ENCODE measurements at places on chromosomes 2 and 18.

GRCh38 chr2:69693775-69694450 lies 48.0 kb upstream of the ANXA4 start:
- no peak for DNase-seq

DNA sequence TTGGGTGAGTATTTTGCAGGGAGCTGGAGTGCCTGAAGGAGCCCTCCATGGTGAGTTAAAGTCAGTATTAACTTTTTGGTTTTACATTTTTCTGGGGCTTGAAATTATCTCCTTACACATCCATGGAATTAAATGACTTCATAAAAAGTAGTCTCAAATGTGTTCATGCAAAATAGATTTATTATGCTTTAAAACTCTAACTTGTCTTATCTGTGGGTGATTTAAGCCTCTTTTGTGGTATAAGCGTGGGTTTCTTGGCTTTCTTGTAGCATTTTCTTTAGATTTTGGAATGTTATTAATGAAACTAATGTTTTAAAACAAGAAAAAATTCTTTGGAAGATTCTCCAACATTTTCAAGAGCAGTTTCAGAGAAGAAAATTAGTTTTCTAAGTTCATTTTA lies 27.8 kb downstream of the NABP1 start:
- DNase-seq = no peak

DNA sequence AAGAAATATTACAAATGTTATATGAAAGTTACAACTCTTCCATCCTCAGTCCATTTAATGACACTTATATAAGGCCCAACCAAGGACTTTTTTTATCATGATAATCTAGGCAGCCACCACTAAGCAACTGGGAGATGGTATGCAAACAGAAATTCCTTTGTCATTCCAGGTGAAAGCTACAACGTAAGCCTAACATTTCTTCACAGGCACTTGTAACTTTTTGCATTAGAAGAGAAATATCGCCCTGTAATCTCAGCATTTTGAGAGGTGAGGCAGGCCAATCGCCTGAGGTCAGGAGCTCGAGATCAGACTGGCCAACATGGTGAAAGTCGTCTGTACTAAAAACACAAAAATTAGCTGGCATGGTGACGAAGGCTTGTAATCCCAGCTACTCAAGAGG lies 581.2 kb upstream of the SLC8A1 start:
- no peak for DNase-seq

DNA sequence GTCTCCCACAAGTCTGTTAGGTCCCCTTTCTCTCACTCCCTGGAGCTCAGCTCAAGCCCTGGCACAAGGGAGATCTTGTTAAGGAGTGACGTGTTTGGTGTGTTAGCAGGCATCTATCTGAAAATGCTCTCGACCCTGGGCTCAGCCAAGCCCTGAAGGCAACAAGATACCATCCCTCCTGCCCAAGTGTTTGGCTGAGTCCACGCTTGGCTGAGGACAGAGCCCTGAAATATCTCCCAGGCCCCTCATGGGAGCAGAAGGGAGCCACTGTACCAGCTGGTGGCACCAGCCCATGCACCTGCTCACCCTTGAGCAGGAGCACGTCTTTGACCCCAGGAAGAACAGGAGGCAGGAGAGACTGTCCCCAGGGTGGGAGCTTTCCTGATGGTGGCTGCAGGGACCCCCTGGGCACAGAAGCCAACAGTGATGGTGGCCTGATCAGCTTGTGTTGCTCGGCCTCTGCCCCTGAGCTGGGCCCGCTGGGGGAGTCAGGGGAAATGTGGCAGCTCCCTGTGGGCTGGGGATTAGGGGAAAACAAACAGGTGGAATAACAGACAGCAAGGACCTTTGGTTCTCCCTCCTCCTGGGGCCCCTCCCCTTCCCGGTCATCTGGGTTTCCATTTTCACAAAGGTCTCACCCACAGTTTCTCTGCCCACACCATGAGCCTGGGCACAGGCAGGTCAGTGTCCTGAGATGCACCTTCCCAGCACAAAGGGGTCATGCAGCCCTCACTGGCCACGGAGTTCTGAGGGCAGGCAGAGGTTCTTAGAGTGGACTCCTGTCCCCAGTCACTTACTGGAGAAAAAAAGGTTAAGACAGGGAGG lies 91.6 kb downstream of the RHOB start:
- DNase-seq = no peak

DNA sequence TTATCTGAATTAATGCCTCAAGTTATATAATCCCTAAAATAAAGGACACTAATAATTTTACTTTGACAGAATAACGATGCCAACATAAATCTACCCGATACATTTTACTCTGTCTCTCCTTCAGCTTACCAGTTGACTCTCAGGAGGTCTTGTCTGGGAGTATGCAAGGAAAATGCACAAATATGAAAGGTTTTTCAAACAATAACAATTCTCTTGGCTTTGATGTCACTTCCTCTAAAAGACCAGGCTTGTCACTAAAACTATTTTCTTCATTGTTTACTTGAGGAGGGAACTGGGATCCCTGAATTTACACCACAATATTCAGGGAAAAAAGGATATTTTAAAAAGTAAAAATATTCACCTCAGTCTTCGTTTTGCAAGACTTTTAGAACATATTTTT lies 97.2 kb downstream of the SOS1 start:
- DNase-seq = no peak

GRCh38 chr2:84435345-84436025 lies 23.6 kb downstream of the SUCLG1 start:
- DNase-seq = no peak

DNA sequence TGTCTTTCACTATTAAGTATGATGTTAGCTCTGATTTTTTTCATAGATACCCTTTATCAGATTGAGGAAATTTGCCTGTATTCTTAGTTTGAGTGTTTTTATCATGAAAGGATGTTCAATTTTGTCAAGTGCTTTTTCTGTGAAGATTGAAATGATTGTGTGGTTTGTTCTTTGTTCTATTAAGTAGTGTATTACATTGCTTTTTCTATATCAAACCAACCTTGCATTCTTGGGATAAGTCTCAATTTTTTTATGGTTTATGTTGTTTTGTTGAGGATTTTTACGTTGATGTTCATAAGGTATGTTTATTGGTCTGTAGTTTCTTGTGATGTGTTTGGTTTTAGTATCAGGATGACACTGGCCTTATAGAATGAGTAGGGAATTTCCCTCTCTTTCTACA lies 19.1 kb downstream of the PDK1 start:
- no peak for DNase-seq

DNA sequence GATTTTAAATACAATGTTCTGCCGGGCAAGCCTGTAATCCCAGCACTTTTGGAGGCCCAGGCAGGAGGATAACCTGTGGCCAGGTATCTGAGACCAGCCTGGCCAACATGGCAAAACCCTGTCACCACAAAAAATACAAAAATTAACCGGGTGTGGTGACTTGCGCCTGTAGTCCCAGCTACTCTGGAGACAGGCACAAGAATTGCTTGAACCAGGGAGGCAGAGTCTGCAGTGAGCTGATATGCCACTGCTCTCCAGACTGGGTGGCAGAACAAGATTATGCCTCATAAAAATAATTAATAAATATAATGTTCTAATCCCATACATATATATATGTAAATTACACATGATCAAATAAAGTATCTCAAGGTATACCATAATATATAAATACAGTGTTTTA lies 119.3 kb downstream of the C2orf74 start:
- DNase-seq = peak; percentile 77

DNA sequence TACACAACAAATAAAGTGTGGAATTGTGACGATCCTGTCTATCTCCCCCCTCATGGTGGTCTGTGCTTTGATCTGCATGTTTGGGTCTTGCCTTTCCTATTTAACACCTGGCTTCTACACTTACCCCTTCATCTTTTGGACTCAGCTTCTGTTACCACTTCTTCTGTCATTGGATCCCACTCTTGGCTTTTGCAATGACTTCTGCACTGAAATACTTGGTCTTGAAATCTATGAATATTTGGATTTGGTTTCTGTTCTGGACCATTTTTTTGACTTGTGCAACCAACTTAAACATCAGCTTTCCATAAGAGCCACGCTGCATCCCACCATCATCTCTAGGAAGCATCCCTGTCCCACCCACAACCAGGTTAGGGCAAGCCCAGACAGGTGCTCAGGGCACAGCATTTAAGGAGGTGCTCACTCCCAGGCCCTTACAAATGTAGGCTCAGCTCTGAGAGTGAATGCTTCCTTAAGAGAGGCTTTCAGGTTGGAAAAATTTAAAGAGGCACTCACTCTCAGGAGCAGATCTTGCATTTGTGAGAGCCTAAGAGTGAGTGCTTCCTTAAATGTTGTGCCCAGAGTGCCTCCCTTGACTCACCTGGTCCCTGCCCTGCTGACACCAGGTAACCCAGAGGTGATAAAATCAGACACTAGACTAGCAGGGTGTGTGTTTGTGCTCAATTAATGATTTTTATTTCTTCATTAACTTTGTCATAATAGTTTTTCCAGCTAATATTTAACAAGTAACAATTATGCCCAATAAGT lies 124.5 kb upstream of the SH3BP4 start:
- DNase-seq = no peak

DNA sequence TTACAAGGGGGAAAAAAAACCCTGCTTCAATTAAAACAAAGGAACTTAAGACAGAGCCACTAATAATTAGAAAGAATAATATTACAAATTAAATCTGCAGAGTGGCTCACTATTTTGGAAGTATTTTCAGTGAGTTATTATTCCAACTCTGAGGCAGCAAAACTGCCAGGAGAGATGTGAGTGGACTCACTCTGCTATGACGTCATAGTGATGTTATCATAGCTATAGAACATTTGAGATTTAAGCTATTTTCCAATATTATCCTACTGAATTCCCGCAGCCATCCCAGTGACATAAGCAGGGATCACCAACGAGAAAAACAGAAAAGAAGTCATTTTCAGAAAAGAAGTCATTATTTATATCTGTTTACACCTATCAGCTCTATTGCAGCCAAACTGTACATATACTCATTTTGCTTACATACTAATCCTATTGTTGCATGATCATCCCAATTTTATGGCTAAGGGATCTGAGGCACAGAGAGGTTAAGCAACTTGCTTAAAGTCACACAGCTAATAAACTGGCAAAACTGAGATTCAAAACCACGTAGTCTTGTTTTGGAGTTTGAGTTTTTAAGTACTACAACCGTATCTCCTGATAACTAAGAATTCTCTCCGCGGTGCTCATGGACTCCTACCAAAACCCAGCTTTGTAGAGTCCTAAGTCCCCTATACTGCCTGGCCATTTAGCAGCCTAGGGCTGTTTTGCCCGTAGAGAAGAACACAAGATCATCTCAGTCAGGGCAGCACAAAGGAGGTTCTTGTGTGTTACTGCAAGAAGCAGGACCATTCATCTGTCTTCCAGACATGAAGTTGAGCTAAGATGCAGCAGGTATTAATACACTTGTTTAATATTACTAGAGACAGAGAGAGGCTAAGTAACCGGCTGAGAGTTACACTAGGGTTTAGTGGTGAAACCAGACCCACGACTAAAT lies 299.8 kb downstream of the TCF4 start:
- no peak for DNase-seq

GRCh38 chr2:121994238-121995206 lies 239.1 kb downstream of the TSN start:
- no peak for DNase-seq

DNA sequence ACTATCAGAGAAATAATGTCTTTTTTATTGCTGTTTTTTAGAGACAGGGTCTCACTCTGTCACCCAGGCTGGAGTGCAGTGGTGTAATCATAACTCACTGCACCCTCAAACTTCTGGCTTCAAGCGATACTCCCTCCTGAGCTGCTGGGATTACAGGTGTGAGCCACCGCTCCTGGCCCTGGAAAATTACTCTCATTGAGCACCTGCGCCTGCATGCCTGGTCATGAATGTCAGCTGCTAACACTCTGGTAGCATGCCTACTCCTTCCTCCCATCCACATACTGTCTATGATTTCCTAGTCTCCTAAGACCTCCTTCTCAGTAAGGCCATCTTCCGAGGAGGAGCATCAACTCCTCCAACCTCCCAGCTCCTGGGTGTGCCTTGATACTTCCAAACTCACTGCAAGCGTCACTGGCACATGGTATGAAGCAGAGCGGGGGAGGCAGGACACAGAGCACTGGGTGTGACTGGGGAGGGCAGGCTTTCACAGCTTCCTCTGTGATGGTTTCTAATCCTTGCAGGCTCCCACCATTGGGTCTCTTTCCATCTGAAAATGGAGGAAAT lies 1.6 kb upstream of the MAP2 start:
- DNase-seq = no peak

Measured in hematopoietic multipotent progenitor cell treated with erythropoietin and hydrocortisone succinate and interleukin-3 and kit ligand, for 6 days (in vitro differentiated cells).